Activated CD4-positive, alpha-beta T cell treated with anti-CD3 and anti-CD28 coated beads, Interleukin-2, amount 10 ng/mL, durations not matched to agents 24 days and 14 days (primary cell): ENCODE measurements at places on chromosomes 6 and 20.

DNA sequence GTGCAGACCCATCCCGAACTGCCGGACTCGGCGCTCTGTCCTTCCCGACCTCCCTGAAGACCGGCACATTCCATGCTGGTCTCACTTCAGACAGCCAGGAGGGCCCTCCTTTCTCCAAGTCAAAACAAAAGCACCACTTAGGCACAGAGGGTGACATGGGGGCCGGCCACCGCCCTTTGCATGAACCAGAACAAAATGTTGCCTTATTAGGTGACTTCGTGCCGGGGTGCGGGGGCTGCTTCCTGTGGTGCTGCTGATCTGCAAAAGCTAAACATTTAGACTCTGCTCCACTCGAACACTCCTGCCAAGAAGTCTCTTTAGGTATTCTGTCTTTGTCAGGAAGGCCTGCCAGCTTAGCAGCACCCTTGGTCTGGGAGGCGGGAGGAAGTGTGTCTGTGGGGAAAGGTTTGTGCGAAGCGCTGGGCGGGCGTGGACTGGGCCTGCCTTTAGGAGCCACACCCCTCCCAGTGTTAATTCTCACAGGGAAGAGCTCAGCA is 133.8 kb downstream of the SMOC2 start:
- DNase-seq = no peak
- no peak overlapping the region for H3K4me3 ChIP-seq
- H3K27me3 ChIP-seq = no peaks in the 10 kb centered on the region
- H3K36me3 ChIP-seq = no peaks in the 10 kb centered on the region
- H3K4me1 ChIP-seq = no peaks in the 10 kb centered on the region
- H3K27ac ChIP-seq = no peak overlapping the region

- no peaks in the 10 kb centered on the region for H3K36me3 ChIP-seq
- H3K27me3 ChIP-seq = peaks cover 2% of the 10 kb centered on the region
- DNase-seq = no peak
- no peaks in the 10 kb centered on the region for H3K4me1 ChIP-seq
These were observed 266.7 kb upstream of the THEMIS start for GRCh38 chr6:128167552-128167951.

DNA sequence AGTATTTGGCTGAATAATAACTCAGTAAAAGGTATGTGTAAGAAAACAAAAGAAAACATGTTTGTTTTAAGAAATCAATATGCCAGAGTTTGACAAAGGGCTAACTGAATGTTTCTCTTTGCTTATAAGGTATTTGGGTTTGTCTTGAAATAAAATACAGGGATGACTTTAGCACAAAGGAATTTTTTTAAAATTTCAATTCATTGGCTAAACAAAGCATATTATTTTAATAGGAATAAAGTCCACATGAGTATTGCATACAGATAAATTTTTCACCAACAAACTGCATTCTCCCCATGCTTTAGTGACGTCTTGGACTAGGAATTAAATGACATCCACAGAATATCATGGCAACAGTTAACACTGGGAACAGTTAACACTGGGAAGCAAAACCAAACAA is 480.0 kb upstream of the JAG1 start:
- no peak overlapping the region for H3K27ac ChIP-seq
- H3K4me3 ChIP-seq = no peak overlapping the region
- no peak for DNase-seq
- H3K4me1 ChIP-seq = no peaks in the 10 kb centered on the region

- no peak overlapping the region for H3K27ac ChIP-seq
- peaks cover 3% of the 10 kb centered on the region for H3K4me1 ChIP-seq
- H3K36me3 ChIP-seq = no peaks in the 10 kb centered on the region
- DNase-seq = no peak
- H3K4me3 ChIP-seq = no peak overlapping the region
These were observed 35.3 kb downstream of the FOXP4 start for GRCh38 chr6:41581381-41581991.
